Stimulated activated CD4-positive, alpha-beta T cell treated with anti-CD3 and anti-CD28 coated beads, TNF-alpha, amount 100 ng/mL, for 1 hour (primary cell): ENCODE measurements at places on chromosomes 5 and 9.

- DNase-seq: no peak
These were observed 8.1 kb upstream of the TENT4A start for GRCh38 chr5:6705088-6705487.

- peak; percentile 12 for DNase-seq
These were observed 28.1 kb downstream of the NEK6 start for GRCh38 chr9:124285903-124286291.

DNA sequence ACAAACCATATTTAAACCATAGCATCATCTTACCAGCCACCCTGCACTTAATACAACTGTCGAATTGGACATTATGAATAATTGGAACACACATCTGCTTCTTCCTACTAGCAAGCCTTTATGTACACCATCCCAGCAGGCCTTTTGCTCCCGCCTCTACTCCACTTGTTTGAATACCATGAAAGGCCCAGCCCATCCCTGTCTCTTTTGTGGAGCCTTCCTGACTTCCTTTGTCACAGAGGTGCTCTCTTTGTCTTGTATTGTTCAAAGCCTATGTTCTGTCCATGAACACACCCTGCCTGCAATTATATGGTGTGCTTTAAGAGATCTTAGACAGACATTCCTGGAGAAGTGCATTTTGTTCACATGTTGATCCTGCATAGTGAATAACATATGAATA, 465.7 kb downstream of the DIRAS2 start:
- no peak for DNase-seq

GRCh38 chr9:129698254-129698757, 32.9 kb downstream of the PRRX2 start:
- DNase-seq: peak; percentile 11

- DNase-seq: no peak
These were observed 133.3 kb downstream of the CDK5RAP2 start for GRCh38 chr9:120446671-120447070.

- no peak for DNase-seq
These were observed 35.3 kb downstream of the MED27 start for GRCh38 chr9:132044176-132044875.

GRCh38 chr9:125634040-125634717, 72.8 kb downstream of the MAPKAP1 start:
- DNase-seq: no peak

DNA sequence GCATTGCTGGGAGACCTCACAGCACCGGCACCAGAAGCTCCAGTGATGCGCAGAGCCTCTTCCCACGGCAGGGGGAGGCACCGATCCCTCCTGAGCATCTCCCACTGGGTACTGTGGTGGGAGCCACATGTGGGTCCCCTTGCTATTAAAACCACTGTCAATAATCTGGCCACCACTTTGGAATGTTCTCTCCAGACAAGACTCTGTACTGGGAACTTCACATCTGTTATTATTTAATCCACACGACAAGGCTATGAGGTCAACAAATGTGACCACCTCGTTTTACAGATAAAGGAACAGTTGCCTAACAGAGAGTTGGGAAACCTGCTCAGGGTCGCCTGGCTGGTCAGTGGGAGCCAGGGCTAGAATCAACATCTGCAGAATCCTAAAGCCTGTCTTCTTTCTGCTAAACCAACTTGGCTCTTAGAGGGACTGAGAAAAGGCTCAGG, 72.7 kb downstream of the EPB41L4B start:
- DNase-seq: no peak
